ENCODE measurements at places on chromosomes 2 and 18. TPM values are rescaled to one million over a fixed set of nuclear protein-coding genes. Genes with fewer than 3 reads are reported as not detected.

Gene TBR1
- under 0.01 TPM for total RNA-seq

Gene KLHL30
- total RNA-seq, result 1.1 TPM

Gene GALNT5
- 0.22 TPM for total RNA-seq

Gene PROKR1
- total RNA-seq, result not detected

Gene MROH2A
- total RNA-seq, result not detected

Gene KRTCAP3
- total RNA-seq, result not detected

Gene BCL2
- total RNA-seq, result 2.8 TPM

Gene SLC11A1
- under 0.01 TPM for total RNA-seq

Gene ST3GAL5
- 68.7 TPM for total RNA-seq

Gene CEP76
- 11.2 TPM for total RNA-seq

Gene SOX11
- total RNA-seq, result under 0.01 TPM

Gene UGGT1
- total RNA-seq, result 98.4 TPM

Gene LINC00305
- total RNA-seq, result not detected

Gene DSC1
- total RNA-seq, result not detected

Gene TBC1D8
- total RNA-seq, result 8.1 TPM

Gene REG1B
- total RNA-seq, result not detected

Gene CRYGD
- total RNA-seq, result not detected

Gene TDRD15
- total RNA-seq, result not detected

Gene ANKMY1
- total RNA-seq, result 13.7 TPM

Gene MYL1
- total RNA-seq, result not detected

Gene GAREM2
- 1.3 TPM for total RNA-seq
